ENCODE measurements at places on chromosomes 3 and 15.

DNA sequence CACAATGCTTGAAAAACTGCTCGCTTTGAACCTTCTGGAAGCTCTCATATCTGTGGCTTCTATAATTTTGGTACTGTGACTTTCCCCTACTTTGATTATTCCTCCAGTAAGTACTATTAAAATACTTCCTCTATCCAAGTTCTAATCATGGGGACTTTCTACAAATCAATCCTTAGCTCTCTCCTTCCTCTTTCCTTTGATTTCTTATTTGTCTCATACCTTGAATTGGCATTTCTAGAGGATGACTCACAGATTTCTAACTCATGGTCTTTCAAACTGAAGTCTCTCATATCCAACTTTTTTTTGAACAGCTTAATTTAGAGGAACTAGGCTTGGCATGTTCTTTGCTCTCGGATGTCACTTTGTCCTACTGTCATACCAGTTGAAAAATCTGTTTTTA, 241.8 kb downstream of the TBC1D5 start:
- DNase-seq: no peak

DNA sequence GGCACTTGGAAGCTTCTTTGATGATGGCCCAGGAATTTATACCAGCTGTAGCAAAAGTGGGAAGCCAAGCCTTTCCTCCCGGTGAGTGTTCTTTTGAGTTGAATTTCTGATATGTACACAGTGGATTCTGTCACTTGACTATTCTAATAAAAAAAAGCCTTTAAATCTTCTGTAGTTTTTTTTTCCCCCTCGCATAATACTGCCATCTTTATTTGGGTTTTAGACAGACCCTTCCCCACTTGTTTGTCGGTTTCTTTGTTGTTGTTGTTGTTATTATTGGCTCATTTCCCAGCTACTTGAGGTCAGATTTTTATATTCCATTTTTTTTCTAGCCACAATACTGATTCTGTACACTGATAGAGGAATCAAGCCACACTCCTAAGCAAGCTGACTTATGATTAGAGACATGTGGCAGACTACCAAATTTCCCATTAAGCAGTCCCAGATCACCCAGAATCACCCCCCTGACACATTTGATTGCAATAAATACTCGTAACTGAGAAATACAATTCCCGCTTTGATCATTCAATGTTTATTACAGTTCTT, 122.4 kb upstream of the IL12A start:
- no peak for DNase-seq

DNA sequence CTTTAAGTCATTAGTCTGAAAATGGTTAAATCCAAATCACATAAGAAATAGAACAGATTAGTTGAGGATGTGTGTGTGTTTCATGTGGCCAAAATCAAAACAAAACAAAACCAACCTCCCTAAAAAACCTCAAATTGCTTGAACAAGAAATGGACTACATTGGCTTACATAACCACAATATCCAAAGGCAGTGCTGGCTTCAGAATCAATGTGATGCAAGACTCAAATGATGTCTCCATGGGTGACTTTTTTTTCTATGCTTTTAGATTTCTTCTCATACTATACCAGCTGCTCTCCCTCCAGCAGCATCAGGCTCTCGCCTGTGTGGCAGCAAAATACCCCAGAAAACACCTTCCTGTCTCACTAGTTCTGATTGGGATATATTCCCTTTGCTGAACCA, 36.0 kb upstream of the CMTM8 start:
- no peak for DNase-seq

GRCh38 chr3:47159820-47160219, 4.1 kb downstream of the SETD2 start:
- DNase-seq: no peak

DNA sequence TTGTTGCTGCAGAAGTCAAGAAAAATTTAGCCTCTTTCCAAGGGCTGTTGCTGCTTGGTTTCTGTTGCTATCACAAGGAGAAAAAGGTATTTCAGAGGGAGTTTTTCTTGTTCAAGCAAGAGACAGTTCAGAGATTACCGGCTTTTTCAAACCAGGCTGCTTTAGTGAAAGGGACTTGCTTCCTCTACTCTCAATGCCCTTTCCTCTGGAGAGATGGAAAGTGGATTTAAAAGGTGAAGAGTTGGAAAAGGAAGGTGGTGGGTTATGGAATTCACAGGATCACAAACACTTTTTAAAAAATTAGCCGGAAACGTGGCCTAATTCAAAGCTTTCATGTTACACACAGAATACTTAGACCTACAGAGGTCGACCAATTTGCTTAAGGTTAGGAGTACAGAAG, 1.1 kb downstream of the PARP6 start:
- no peak for DNase-seq

DNA sequence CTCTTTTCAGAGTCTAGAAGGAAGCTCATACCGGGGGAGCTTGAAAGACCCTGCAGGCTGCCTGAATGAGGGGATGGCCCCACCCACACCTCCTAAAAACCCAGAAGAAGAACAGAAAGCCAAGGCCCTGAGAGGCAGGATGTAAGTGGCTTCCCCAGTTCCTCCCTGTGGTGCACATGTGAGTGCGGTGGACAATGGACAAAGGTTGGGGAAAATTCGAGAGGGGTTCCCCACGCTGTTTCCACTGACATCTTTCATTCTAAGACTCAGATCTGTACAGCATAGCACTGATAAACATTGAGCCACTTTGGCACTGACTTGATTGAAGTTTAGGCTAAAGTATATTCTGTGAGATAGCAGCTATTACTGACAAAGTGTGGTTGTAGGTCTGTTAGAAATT, 79.5 kb upstream of the UMPS start:
- DNase-seq: no peak

- DNase-seq: no peak
These were observed 23.4 kb upstream of the GALNT15 start for GRCh38 chr3:16151109-16151508.

GRCh38 chr15:73455876-73456275, 12.9 kb downstream of the REC114 start:
- DNase-seq: no peak

GRCh38 chr3:178062126-178062525, 474.1 kb upstream of the KCNMB2 start:
- no peak for DNase-seq

GRCh38 chr15:44541282-44541958, 4.5 kb downstream of the EIF3J start:
- DNase-seq: no peak

GRCh38 chr3:195198426-195199346, 72.3 kb downstream of the XXYLT1 start:
- no peak for DNase-seq

DNA sequence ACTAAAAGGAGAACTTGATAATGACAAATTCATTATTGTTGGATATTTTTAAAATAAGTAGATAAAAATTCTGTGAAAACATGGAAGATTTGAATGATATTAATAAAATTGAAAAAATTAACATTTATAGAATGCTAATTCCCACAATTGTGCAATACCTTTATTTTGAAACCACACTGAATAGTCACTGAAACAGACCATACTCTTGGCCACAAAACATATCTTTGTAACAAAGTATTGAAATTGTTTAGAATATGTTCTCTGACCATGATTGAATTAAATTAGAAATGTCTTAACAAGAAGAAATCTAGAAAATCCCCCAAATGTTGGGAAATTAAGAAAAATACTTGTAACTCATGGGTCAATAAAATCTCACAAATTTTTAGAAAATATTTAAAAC, 49.2 kb downstream of the ARHGAP11B start:
- DNase-seq: no peak

DNA sequence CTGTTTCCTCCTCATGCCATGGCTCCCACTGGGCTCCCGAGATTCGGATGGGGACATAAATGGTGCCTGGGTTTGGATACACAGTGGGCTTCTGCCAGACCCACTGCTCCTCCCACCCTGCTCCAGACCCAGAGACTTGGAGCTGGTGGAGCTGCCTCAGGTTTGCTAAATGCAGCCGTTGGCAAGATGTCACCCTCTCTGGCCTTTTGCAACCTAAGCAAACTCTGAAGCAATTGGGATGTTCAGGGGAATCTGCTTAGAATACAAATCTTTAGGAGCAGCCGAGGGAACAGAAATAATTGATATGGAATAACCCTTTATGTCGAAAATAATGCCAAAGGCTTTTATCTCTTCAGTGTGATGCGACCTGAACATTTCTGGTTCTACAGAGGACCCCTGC, 33.4 kb downstream of the PRICKLE2 start:
- DNase-seq: no peak

GRCh38 chr15:70274255-70274880, 176.7 kb upstream of the TLE3 start:
- no peak for DNase-seq

DNA sequence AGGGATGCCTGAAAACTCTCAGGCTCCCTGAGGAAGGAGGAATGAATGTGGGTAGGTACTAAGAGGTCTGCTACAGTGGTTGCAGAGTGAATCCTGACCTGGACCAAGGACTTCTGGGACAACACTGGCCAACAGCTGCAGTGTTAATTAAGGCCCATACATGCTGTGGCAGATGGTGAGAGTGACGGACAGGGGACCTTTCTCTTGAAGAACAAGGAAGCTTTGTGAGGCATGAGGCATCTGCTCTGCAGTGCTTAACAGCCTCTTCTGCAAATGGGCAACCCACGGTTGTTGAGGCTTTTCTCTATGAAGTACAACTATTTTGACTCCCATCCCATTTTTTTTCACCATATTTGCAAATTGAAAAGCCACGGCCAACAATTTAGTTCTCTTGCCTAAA, 26.6 kb upstream of the ACAN start:
- DNase-seq: no peak

DNA sequence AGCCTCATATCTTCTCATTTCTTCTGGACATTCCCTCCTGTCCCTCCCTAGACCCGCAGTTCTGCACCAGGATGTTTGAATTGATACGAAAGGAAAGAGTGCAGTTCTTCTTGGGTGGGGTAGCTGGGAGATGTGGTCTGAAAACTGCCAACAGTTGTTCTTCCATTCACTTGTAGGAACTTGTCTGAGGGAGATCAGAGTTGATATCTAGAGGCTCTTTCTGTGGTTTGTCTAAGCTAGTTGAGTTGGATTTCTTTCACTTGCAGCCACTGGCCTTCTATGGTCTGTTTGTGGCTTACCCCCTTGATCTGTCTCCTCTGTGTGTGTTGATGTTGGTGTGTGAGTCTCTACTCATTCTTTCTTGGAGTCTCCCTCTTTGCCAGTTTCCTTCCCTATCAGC, 42.5 kb upstream of the PIK3CB start:
- DNase-seq: no peak

- DNase-seq: no peak
These were observed 183.9 kb downstream of the SHQ1 start for GRCh38 chr3:72664184-72664975.

DNA sequence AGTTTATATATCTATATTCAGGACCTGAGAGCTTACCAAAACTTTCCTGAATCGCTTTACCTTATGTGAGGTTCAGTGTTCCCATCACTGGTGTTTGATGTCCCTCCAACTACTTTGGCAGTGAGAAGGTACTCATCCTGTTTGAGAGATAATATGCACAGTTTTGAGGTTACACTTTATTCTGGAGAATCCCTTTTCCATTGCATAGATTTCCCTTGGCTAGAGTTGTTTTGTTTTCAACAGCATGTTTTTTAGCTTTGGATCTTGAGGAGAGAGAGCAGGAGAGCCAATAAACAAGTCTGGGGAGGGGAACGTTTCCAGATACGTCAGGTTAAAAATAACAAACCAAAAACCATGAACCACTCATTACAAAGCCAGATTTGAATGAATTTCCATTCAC, 33.6 kb downstream of the CD200 start:
- DNase-seq: no peak

DNA sequence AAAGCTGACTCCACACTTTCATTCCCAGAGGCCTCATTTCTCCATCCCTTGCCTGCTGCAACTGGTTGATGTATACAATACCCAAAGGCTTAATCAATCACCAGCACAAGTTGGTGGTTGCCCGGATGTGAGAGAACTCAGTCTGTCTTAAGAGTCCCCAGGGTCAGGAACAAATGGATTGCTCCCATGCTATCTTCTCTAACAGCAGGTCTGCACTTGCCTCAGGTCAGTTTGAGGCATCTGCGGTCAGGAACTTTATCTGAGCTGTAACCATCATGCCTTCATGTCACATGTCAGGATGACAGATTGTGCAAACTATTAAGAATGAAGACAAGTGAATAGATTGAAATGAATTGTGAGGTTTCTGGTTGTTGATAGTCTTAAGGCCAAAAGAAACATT, 56.1 kb downstream of the BFSP2 start:
- no peak for DNase-seq

DNA sequence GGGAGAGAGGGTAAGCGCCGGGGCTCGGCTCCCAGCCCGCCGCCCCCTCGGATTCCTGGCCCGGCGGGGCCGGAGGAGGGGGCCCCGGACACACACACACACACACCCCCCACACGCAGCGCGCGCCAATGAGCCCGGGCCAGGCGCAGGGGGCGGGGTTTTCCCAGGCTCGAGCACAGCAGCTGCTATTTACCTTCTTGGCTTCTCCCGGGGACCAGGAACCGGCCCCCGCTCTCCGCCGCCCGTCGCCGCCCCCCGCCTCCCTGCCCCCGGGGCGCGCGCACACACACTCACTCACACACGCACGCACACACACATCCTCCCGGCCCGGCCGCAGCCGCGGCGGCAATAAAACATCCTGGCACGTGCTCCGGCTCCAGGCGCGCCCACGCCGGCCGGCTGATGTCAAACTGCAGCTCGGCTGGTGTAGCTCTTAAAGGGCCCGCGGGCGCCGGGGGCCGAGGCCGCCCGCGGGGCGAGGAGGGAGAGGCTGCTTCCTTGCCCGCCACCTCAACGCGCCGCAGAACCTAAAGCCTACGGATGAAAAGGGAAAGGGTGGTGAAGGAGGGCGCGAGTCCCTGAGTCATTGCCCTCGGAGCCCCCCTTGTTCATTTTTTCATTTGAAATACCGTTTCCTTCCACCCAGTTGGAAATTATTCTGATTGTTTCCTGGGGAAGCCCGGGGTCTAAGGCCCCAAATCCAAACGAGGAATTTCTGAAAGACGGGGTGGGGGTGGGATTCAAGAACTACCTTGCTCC, 1.0 kb upstream of the HES1 start:
- peak; percentile 75 for DNase-seq

GRCh38 chr3:11165476-11165875, 11.2 kb downstream of the HRH1 start:
- DNase-seq: no peak

DNA sequence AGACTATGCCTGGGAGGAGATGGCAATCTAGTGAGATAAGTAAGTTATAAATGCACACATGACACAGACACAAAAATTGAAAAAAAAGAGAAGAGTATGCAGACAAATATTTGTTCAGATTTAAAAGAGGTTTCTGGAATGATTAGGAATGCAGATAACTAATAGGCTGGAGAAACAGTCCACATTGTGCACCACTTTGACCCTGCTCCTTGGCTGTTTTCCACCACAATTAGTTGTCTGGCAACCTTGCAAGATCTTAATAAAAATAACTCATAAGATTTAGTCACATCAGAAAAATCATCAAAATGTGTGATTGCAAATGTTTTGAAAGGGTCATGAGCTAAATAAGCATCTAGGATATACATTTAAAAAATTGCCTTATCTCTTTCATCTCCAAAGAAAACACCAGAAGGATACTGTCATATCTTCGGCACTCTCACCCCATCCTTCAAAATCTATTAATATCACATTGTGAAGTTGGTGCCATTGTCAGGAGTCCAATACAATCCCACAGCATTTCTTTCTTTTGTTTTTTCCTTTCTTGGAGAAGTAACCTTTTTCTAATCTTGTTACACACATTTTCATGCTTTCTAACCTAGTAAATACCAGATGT, 153.7 kb upstream of the KCNMB2 start:
- no peak for DNase-seq

GRCh38 chr15:64624242-64624641, 151.1 kb downstream of the RBPMS2 start:
- DNase-seq: no peak

All from stimulated activated CD4-positive, alpha-beta T cell treated with anti-CD3 and anti-CD28 coated beads, Interleukin-15, amount 100 ng/mL, for 1 hour (primary cell).